Colonic mucosa (tissue), 4 donors: ENCODE measurements at places on chromosomes 3 and 15. TPM values are rescaled to one million over a fixed set of nuclear protein-coding genes. Genes with fewer than 3 reads are reported as not detected.
A peak's percentile ranks its signal among the peaks of the same experiment; 100 is the strongest.

GRCh38 chr15:92161039-92161670 is 232.5 kb upstream of the ST8SIA2 start:
- H3K36me3 ChIP-seq: no peaks in the 10 kb centered on the region
- peaks cover 3% of the 10 kb centered on the region for H3K4me1 ChIP-seq
- H3K4me3 ChIP-seq: no peak overlapping the region
- no peak overlapping the region for H3K27ac ChIP-seq

DNA sequence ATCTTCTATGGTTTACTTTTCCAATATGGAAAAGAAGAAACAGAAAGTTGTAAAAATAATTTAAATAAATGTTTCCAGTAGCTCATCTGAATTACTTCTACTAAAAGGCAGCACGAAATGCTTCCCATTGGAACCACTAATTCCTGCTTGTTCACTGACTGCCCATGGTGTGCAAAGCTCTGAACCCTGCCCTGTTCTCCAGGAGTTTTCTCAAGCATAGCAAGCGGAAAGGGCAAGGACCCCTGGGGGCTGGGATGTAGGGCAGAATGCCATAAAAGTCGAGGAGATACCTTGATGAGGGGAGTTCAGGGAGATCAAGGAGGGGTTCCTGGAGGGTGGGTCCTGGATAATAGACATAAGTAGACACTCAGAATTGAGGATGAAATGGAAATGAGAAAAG is 35.3 kb upstream of the BNC1 start:
- H3K36me3 ChIP-seq: no peaks in the 10 kb centered on the region
- no peaks in the 10 kb centered on the region for H3K27me3 ChIP-seq
- H3K4me1 ChIP-seq: no peaks in the 10 kb centered on the region
- no peak overlapping the region for H3K4me3 ChIP-seq
- no peak for DNase-seq

GRCh38 chr15:83848315-83849050 is 194.6 kb downstream of the ADAMTSL3 start:
- no peak for DNase-seq
- no peak overlapping the region for H3K4me3 ChIP-seq
- H3K27ac ChIP-seq: peak overlapping the region; percentile 18

DNA sequence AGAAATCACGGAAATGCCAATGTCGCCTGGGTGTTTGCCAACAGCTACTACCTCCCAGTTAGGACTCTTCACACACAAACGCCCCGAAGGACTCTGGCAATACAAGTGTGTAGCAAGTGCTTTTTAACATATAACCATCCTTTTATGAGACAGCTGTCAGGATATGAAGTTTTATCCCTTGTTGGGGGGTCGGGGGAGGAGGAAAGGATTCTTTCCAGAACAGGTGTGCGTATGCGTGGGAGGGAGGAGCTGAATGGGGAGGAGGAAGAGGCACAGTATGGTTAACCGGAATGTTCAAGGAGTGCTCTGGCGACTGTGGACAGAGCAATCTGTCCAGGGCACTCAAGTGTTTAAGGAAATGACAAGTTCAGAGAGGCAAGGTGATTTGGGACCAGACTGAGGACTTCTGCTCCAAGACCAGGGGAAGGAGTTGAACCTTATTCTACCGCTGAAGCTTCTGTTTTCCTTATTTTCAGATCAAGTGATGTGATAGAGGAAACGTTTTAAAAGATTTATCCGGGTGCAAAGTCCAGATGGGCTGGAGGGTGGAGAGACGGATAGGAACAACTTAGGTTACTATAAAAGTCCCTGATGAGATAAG is 1.3 kb downstream of the TSPAN3 start:
- peaks cover 27% of the 10 kb centered on the region for H3K4me1 ChIP-seq
- H3K4me3 ChIP-seq: peak overlapping the region; percentile 90
- no peaks in the 10 kb centered on the region for H3K27me3 ChIP-seq
- peak; percentile 82 for DNase-seq

Gene AHSG
- total RNA-seq: 1.9 TPM

DNA sequence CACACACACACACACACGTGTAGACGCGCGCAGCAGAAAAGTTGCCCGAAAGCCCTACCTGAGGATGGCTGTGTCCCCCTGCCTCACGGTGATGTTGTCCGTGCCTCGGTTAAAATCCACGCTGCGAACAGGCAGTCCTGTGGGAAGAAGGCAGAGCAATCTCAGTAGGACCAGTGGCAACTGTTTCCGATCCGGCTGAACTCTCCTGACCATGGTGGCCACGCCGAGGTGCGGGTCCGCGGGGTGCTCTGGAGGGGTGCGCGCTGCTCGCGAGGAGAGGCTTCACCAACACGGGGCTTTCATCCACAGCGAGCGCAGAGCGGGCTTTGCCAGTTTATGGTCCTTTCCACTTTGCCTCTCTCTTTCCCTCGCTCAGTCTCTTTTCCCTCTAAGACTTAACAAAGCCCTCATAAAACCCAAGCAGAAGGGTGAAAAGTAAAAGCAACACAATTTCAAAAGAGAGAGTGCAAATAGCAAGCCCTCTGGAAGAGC is 422 bp downstream of the LSAMP start:
- H3K36me3 ChIP-seq: no peaks in the 10 kb centered on the region
- no peak overlapping the region for H3K27ac ChIP-seq
- no peaks in the 10 kb centered on the region for H3K27me3 ChIP-seq
- H3K4me3 ChIP-seq: peak overlapping the region; percentile 11
- DNase-seq: no peak

DNA sequence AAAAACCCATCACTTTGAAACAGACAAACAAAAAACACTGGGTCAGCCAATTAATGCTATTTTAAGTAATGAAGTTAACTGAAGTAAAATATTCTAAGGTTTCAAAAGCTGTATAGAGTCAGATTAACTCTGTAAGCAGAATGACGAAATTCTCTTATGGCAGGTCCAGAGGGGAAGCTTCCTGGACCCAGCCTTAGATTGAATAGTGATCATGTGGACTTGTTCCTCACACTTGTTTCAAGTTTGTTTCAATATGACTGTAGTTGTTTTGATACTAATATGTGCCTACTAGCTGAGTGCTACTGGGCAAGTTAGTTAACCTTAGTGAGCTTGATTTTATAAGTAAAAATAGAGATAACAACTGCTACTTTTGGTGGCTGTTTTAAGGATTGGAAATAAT is 32.6 kb downstream of the PLS1 start:
- H3K27me3 ChIP-seq: no peaks in the 10 kb centered on the region
- H3K27ac ChIP-seq: no peak overlapping the region
- no peak overlapping the region for H3K4me3 ChIP-seq
- no peaks in the 10 kb centered on the region for H3K4me1 ChIP-seq
- no peaks in the 10 kb centered on the region for H3K36me3 ChIP-seq
- DNase-seq: no peak

GRCh38 chr15:42427429-42428223 is 63.3 kb downstream of the ZNF106 start:
- no peaks in the 10 kb centered on the region for H3K27me3 ChIP-seq
- no peaks in the 10 kb centered on the region for H3K4me1 ChIP-seq
- H3K36me3 ChIP-seq: peaks cover 3% of the 10 kb centered on the region
- no peak overlapping the region for H3K4me3 ChIP-seq

DNA sequence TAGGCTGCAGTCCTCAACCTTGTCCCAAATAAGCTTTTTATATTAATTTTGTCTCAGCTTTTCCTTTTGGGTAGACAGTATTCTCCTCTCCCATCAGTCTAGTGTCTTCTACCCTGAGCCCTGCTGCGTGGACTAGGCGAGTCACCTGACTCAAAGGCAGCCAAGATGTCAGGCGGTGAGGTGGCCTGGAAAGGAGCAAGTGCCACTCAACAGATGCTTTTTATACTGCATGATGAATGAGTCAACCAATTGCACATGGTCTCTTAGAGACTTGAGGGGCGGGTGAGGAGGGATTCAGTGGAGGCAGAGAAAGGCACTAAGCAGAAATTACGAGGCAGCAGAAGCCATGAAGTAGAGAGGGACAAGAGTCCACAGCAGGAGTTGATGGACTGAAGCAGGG is 95.9 kb downstream of the FRMD4B start:
- H3K27ac ChIP-seq: no peak overlapping the region
- H3K27me3 ChIP-seq: no peaks in the 10 kb centered on the region
- H3K4me3 ChIP-seq: no peak overlapping the region
- H3K36me3 ChIP-seq: no peaks in the 10 kb centered on the region
- no peaks in the 10 kb centered on the region for H3K4me1 ChIP-seq

Gene TNFAIP8L3
- 5.3 TPM for total RNA-seq
